ENCODE measurements at places on chromosomes 4 and X.
A peak's percentile ranks its signal among the peaks of the same experiment; 100 is the strongest.

DNA sequence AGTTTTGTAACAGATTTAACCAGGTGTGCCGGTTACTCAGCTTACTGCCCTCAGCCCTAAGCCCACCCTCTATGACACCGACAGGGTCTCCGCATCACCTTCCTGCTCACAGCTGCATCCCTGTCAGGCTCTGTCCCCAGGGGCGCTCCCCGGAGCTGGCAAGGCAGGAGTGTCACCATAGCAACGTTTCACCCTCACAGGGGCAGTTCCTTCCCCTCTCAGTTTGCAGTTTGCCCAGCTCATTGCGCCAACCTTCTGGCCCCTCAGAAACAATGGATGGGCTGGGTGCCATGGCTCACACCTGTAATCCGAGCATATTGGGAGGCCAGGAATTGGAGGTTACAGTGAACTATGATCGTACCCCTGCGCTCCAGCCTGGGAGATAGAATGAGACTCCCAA is 42.6 kb downstream of the RGS12 start:
- no peaks in the 10 kb centered on the region for H3K36me3 ChIP-seq
- no peaks in the 10 kb centered on the region for H3K4me1 ChIP-seq
- H3K4me3 ChIP-seq, result no peak overlapping the region

- H3K27ac ChIP-seq, result no peak overlapping the region
- H3K27me3 ChIP-seq, result no peaks in the 10 kb centered on the region
- no peak overlapping the region for H3K4me3 ChIP-seq
- no peak for DNase-seq
- no peaks in the 10 kb centered on the region for H3K4me1 ChIP-seq
Measured at GRCh38 chr4:85688055-85688740, 213.2 kb downstream of the ARHGAP24 start.

DNA sequence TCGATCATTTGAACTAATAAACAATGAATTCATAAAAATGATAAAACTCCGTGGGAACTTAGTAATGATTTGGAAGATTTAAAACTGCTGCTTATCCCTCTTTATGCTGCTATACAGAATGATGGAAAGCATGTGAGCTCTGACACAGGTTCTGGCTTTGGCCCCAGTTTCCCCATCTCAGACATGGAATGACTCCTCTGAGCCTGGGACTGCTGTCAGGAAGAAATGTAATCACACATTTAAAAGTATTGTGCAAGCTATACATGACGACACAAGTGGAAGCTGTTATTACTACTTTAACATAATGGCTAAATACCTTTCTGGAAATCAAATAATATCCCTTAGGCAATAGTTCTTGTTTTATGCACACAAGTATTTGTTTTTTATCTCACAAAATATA is 161.7 kb downstream of the DCHS2 start:
- H3K36me3 ChIP-seq, result no peaks in the 10 kb centered on the region
- H3K27me3 ChIP-seq, result peaks cover 16% of the 10 kb centered on the region
- peaks cover 7% of the 10 kb centered on the region for H3K4me1 ChIP-seq

GRCh38 chr4:169593050-169593560 is 19.3 kb downstream of the NEK1 start:
- H3K4me1 ChIP-seq, result no peaks in the 10 kb centered on the region
- DNase-seq, result no peak
- H3K27ac ChIP-seq, result no peak overlapping the region
- H3K27me3 ChIP-seq, result no peaks in the 10 kb centered on the region
- peaks cover 18% of the 10 kb centered on the region for H3K36me3 ChIP-seq

DNA sequence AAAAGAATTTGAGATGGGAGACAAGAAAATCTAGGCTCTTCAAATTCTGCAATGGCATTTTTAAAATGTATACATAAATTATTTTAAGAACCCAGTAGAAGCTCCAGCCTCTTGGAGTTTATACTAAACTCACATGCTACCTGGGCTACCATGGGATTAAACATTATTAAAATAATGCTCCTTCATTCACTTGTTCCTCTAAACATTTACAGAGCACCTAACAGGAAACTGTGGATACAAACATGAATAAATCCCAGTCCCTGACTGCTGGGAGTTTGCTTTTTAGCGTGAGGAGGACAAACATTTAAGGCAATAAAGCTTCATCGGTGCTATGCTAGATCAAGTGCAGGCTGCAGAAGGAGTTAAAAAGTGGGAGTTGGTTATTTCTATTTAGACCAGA is 5.4 kb upstream of the SPP1 start:
- H3K27me3 ChIP-seq, result peaks cover 17% of the 10 kb centered on the region
- no peaks in the 10 kb centered on the region for H3K4me1 ChIP-seq
- H3K36me3 ChIP-seq, result no peaks in the 10 kb centered on the region
- no peak overlapping the region for H3K4me3 ChIP-seq
- H3K27ac ChIP-seq, result no peak overlapping the region

DNA sequence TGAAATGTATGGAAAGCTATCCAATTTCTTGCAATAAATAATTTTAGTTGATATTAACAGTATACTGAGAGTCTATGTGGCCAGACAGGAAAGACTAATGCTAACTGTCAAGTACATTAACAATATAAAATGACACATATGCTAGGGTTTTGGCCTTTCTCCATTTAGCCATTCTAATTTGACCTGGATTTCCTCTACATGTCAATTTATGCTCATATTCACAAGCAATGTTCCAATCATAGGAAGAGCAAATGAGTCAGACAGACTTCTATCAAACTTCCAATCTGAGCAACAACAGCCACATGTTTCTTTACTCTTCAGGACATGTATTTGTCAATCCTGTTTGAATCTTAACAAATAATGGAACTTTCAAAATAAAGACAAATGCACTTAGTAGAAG is 53.6 kb downstream of the CORIN start:
- H3K4me1 ChIP-seq, result no peaks in the 10 kb centered on the region
- peaks cover 3% of the 10 kb centered on the region for H3K27me3 ChIP-seq
- no peak overlapping the region for H3K27ac ChIP-seq

DNA sequence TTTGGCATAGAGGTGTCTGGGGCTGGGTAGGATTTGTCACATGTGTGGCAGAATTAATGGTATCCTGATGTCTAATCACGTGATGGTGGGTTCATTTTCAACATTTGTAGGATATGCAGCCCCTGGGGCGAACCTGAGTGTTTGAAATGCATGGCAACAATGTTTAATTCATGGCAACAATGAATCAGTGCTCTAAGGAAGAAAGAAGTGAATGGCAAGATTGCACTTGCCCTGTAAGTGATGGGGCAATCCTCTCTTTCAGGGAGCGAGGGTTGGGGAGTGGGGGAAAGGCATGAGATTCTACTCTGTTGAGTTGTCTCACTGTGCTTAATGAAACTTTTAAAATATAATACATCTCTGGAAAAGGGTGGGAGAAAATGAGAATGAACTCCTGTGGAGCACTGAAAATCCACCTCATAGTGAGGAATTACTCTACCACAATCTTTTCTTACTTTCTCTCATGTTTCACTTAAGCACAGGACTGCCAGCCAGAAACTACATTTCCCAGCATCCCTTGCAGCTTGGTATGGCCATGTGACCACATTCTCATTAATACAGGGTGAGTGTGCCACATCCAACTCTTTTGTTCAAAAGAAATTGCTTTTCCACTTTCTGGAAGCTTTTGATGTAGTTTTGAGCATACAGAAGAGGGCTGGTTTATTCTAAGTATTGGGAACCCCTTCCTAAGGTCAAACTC is 64.0 kb upstream of the PGM2 start:
- H3K4me3 ChIP-seq, result no peak overlapping the region
- DNase-seq, result no peak
- H3K27ac ChIP-seq, result no peak overlapping the region

DNA sequence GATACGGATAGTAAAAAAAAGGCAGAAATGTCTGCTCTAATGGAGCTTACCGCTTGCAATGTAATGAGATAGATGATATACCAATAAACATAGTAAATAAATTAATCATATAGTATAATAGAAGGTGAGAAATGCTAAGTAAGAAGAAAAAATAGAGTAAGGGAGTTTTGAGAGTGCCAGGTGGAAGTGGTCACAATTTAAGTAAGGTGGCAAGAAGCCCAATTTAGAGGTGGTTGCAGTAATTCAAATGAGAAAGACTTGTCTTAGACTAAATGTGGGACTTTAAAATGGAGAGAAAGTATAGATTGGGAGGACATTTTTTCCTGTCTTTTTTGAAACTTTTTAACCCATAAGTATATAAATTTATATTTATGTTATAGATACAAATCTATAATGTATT is 26.0 kb downstream of the TBC1D19 start:
- no peak overlapping the region for H3K4me3 ChIP-seq
- peak overlapping the region; percentile 48 for H3K27ac ChIP-seq
- H3K4me1 ChIP-seq, result peaks cover 2% of the 10 kb centered on the region
- no peaks in the 10 kb centered on the region for H3K27me3 ChIP-seq
- DNase-seq, result peak; percentile 23
- no peaks in the 10 kb centered on the region for H3K36me3 ChIP-seq

GRCh38 chr4:140924761-140925392 is 168.7 kb upstream of the TBC1D9 start:
- H3K4me1 ChIP-seq, result no peaks in the 10 kb centered on the region
- H3K27me3 ChIP-seq, result no peaks in the 10 kb centered on the region
- H3K36me3 ChIP-seq, result no peaks in the 10 kb centered on the region
- H3K4me3 ChIP-seq, result no peak overlapping the region
- no peak for DNase-seq

DNA sequence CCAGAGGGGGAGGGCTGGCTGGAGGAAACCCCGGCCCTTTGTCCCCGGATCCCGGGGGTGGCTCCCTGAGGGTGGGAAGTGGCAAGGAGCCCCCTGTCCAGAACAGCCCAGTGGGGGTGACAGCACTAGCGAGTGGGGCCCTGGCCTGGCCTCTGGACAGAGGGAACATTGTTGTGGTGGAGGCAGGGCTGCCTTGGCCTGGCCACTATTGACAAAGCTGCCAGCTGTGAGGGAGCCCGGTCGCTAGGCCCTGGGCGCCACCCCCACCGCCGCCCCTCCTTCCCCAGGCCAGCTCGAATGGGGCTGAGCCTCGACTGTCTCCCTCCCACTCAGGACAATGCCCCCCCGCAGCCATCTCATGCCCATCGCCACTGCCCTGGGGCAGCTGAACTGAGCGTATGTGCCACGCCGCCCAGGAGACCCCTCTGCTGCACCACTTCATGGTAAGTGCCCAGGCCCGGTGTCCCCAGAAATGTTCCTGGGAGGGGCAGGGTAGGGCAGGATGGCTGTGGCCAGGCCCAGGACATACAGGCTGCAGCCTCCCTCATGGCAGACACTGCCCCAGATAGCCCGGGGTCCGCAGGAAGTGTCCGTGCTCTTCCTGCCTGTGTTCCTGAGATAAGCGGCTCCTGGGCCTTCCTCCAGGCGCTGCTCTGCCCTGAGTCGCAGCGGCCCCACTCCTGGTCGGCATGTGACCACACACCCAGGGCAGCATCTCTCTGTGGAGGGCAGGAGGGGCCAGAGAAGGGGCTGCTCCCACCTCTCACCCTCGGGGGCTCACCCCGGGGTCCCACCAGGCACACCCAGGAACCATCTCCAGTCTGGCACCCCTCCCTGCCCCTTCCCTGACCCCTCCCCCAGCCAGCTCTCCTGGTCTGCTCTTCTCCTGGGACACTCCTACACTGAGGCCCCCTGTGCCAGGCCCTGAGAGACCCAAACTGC is 1.4 kb downstream of the PLXNB3 start:
- H3K36me3 ChIP-seq, result no peaks in the 10 kb centered on the region
- no peaks in the 10 kb centered on the region for H3K27me3 ChIP-seq
- no peak for DNase-seq
- H3K4me3 ChIP-seq, result no peak overlapping the region

GRCh38 chr4:145307120-145307519 is 126.7 kb upstream of the OTUD4 start:
- no peak overlapping the region for H3K27ac ChIP-seq
- H3K27me3 ChIP-seq, result no peaks in the 10 kb centered on the region
- DNase-seq, result no peak
- no peak overlapping the region for H3K4me3 ChIP-seq
- H3K4me1 ChIP-seq, result no peaks in the 10 kb centered on the region

DNA sequence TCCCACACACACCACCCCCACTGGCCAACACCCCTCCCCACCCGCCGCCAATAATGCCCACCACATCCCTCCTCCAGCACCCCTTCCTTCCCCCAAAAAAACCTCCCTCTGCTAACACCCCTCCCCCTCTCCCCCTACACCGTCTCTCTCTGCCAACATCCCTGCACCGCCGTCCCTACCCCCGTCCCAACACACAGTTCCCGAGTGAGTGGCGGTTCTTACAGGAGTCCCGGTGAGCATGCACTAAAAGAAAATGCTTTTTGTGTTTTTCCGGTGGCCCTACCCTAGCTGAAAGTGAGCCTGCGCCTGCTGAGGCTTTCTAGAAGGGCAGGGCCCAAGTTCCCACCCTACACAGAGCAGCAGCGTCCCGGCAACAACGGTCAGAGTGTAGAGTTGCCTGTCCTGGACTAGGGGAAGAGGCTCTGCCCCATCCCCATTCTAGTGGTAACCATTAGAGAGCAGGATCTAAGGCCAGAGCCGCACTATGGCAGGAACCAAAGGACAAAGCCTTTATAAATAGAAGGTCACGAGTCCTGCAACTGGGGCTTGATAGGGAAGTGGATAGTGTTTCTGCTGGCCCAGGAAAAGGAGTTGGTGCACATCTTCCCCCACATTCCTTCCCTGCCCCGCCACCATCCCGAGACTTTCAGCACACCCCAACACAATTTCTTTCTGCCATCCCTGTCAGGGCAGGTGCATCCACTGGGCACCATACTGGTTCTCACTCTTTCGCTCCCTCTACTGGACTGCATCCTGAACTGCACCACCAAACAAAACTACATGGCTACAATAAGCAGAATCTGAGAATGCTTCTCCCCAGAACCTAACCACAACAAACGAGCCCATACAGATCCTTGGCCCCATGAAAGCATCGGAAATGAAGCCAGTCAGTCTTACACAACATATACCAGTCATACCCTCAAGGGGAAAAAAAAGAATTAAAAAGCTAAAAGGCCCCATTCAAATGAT is 78.1 kb upstream of the PAGE3 start:
- H3K4me3 ChIP-seq, result no peak overlapping the region
- no peaks in the 10 kb centered on the region for H3K27me3 ChIP-seq
- H3K4me1 ChIP-seq, result no peaks in the 10 kb centered on the region
- H3K27ac ChIP-seq, result no peak overlapping the region

- H3K27me3 ChIP-seq, result no peaks in the 10 kb centered on the region
- H3K4me1 ChIP-seq, result no peaks in the 10 kb centered on the region
Measured at GRCh38 chrX:13364230-13364857, 44.5 kb upstream of the ATXN3L start.

DNA sequence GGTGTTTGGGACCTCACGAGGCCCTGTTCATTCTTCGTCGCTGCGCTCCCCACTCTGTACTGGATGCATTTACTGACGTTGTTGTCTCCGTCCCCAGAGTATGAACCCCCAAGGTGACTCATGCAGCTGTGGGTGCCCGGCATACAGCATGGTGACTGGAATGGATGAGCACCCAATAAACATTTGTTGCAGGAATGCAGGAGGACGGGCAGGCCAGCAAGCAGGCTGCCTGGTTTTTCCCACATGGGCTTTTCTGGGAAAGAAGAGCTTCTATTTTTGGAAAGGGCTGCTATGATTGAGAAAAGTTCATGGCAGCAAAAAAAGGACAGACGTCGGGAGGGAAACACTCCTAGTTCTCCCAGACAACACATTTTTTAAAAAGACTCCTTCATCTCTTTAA is 893 bp upstream of the SOD3 start:
- no peaks in the 10 kb centered on the region for H3K36me3 ChIP-seq
- no peak for DNase-seq
- H3K4me3 ChIP-seq, result no peak overlapping the region
- peaks cover 2% of the 10 kb centered on the region for H3K27me3 ChIP-seq
- H3K4me1 ChIP-seq, result no peaks in the 10 kb centered on the region

GRCh38 chrX:45309096-45309495 is 108.4 kb upstream of the DIPK2B start:
- no peak overlapping the region for H3K27ac ChIP-seq
- DNase-seq, result no peak
- H3K4me3 ChIP-seq, result no peak overlapping the region
- no peaks in the 10 kb centered on the region for H3K4me1 ChIP-seq

GRCh38 chrX:33156152-33156726 is 55.1 kb downstream of the DMD start:
- DNase-seq, result no peak
- H3K27me3 ChIP-seq, result no peaks in the 10 kb centered on the region
- H3K27ac ChIP-seq, result no peak overlapping the region
- H3K4me3 ChIP-seq, result no peak overlapping the region
- H3K36me3 ChIP-seq, result no peaks in the 10 kb centered on the region
